ENCODE measurements at places on chromosomes 7 and 10.

DNA sequence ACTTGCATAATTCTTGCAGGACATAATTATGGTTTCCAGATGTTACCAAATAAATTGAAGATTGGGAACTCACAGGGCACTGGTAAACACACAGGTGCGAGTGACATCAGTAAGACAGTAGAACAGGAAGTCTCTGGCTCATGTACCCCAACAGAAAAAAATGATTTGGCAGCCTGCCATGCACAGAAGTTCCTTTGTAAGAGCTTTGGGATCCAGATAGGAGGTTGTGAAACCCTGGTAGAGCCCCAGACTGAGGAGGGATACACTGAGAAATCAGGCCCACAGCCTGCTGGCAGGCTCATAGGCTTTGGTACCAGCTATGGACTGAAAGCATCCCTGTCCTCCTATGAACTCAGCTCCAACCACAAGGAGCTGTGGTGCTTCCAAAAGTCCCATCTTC, 118.0 kb downstream of the COBL start:
- peaks cover 4% of the 10 kb centered on the region for H3K36me3 ChIP-seq
- H3K27ac ChIP-seq = no peak overlapping the region
- no peak overlapping the region for H3K4me3 ChIP-seq
- no peak for DNase-seq
- no peaks in the 10 kb centered on the region for H3K4me1 ChIP-seq

GRCh38 chr7:114048386-114049235, 129.8 kb upstream of the PPP1R3A start:
- no peaks in the 10 kb centered on the region for H3K27me3 ChIP-seq
- no peak for DNase-seq
- H3K4me3 ChIP-seq = no peak overlapping the region
- H3K4me1 ChIP-seq = no peaks in the 10 kb centered on the region
- H3K27ac ChIP-seq = no peak overlapping the region

DNA sequence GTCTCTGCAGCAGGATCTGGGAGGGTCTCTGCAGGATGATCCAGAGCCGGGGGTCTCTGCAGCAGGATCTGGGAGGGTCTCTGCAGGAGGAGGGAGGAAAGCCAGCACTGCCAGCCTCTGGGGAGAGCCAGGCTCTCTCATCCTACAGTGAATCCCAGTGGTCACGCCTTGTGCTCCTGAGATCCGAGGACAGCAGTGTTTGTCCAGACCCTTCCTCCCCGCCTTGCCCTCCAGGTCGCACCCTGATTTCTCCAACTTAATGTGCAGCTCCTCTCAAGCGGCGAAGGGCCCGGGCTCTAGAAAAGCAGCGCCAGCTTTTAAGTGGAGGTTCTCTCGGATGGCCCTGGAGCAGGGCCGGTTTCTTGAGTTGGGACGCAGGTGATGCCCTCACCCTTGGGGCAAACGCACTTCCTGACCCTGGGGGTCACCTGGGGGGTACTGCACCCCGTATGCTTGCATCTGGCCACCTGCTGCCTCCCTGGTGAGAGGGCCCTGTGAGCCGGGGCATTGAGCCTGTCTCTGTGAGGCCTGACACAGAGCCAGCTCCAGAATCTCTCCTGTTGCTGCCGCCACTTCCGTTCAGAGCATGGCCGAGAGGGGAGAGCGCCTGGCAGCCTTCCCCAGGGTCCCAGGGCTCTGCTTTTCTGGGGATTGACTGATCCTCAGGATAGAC, 111.6 kb downstream of the ACTR3B start:
- no peaks in the 10 kb centered on the region for H3K27me3 ChIP-seq
- H3K27ac ChIP-seq = no peak overlapping the region
- DNase-seq = no peak
- H3K4me1 ChIP-seq = no peaks in the 10 kb centered on the region
- H3K36me3 ChIP-seq = no peaks in the 10 kb centered on the region
- no peak overlapping the region for H3K4me3 ChIP-seq

DNA sequence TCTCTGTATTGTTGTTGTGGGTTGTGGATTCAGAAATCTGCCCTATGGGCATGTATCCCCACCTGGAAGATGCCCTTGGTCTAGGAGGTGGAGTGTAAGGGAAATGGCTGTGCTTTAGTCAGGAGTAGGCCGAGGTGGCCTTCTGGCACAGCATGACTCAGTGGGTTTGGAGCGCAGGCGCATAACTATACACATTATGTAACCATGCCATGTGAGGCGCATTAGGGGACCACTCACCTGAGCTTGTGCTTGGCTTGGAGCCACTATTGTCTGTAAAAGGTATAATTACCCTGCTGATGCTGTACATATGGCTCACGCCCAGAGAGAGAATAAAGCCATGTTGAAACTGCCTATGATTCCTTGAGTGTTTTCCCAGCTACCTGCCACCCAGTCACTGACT, 20.6 kb upstream of the ADAMTS14 start:
- H3K27ac ChIP-seq = no peak overlapping the region
- DNase-seq = no peak
- no peaks in the 10 kb centered on the region for H3K4me1 ChIP-seq
- H3K36me3 ChIP-seq = no peaks in the 10 kb centered on the region
- no peak overlapping the region for H3K4me3 ChIP-seq
- no peaks in the 10 kb centered on the region for H3K27me3 ChIP-seq

DNA sequence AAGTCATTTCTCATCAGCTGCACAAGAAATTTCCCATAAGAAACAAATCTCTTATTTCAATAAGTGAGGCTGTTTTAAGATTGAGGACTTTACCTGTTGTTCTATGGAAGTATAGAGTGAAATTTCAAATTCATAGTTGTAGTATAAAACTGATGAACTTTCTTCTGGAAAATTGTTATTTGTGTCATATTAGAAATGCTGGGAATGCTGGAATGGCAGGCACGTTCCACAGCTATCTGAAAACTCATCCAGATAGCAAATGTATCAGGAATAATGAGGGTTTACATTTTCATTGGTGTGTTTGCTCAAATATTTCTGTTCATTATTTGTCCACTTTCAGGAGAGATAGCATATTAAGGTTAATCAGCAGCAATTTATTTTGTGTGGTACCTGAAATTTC, 40.8 kb downstream of the CPED1 start:
- peak overlapping the region; percentile 6 for H3K27ac ChIP-seq
- DNase-seq = no peak
- H3K4me1 ChIP-seq = peaks cover 38% of the 10 kb centered on the region
- no peak overlapping the region for H3K4me3 ChIP-seq
- H3K36me3 ChIP-seq = peaks cover 3% of the 10 kb centered on the region
- no peaks in the 10 kb centered on the region for H3K27me3 ChIP-seq

- H3K4me1 ChIP-seq = peaks cover 25% of the 10 kb centered on the region
- peaks cover 23% of the 10 kb centered on the region for H3K36me3 ChIP-seq
- H3K27me3 ChIP-seq = no peaks in the 10 kb centered on the region
- no peak overlapping the region for H3K27ac ChIP-seq
These were observed 2.7 kb downstream of the NHLRC2 start for GRCh38 chr10:113857210-113857609.

GRCh38 chr10:26211781-26212444, 4.7 kb upstream of the GAD2 start:
- H3K4me1 ChIP-seq = peaks cover 14% of the 10 kb centered on the region
- H3K27ac ChIP-seq = no peak overlapping the region
- DNase-seq = no peak
- peaks cover 55% of the 10 kb centered on the region for H3K27me3 ChIP-seq
- no peak overlapping the region for H3K4me3 ChIP-seq
- H3K36me3 ChIP-seq = no peaks in the 10 kb centered on the region

DNA sequence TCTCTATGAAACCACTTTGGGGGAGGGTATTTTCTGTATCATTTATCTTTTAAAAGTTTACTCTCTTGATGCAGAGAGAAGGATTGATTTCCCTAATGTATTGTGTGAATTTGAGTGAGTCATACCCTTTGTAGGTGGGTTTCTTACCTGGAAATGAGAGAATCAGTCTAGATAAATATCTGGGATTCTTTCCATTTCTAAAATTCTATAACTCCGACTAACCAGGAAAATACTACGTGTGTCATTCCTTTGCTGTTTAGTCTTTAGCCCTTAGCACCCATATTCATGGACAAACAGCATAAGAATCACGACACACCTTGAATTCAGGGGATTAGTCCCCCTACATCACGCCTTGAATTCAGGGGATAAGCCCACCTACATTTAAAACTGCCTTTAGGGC, 139.1 kb downstream of the GATA3 start:
- no peak for DNase-seq
- no peak overlapping the region for H3K27ac ChIP-seq
- H3K27me3 ChIP-seq = peaks cover 78% of the 10 kb centered on the region
- H3K4me3 ChIP-seq = no peak overlapping the region

DNA sequence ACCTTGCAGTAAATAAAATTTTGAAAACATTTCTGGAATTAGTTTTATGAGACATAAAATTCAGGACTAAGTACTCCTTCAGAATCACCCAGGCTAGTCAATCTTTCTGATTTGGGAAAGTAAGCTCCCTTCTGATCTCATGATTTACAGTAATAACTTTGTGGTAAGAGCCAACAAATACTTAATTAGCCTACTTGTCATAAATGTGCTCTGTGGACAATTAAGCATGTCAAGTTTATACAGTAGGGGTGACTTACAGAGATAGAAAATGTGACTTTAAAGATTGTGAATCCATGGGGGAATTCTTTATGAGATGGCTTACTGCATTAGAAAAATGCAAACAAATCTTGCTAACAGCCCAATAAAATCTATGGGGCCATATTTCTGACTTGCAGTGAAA, 616.9 kb upstream of the GHITM start:
- no peak overlapping the region for H3K4me3 ChIP-seq
- peaks cover 9% of the 10 kb centered on the region for H3K4me1 ChIP-seq
- no peaks in the 10 kb centered on the region for H3K27me3 ChIP-seq
- no peak for DNase-seq

DNA sequence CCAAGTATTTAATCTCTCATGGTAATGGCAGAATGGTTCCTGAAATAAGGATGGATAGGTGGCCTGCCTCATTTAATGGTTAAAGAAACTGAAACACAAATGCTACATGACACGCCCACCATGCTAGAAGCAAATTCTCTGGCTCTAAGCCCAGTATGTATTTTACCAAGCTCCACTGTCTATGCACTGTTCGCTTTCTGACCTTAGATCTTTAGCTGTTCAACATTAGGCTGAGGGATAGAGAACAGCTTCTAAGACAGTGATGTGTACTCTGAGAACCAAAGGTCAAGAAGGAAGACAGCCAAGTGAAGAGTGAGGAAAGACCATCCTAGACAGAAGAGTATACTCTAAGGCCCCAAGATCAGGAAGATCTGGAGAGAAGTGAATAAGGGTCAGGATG, 26.6 kb downstream of the FAM3C start:
- no peak for DNase-seq
- no peaks in the 10 kb centered on the region for H3K27me3 ChIP-seq
- H3K4me3 ChIP-seq = no peak overlapping the region
- H3K27ac ChIP-seq = no peak overlapping the region

DNA sequence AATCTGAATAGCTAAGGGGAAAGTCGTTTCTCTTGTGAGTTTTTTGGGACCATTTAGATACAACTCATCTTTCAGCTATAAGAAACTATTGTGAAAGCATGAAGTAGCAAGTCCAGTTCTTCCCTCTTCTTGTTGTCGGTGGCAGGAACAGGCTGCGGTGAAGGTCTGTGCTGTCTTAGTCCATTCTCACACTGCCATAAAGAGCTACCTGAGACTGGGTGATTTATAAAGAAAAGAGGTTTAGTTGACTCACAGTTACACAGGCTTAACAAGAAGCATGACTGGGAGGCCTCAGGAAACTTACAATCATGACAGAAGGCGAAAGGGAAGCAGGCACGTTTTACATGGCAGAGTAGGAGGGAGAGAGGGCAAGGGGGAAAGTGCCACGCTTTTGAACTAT, 261.8 kb downstream of the GATA3 start:
- peaks cover 61% of the 10 kb centered on the region for H3K27me3 ChIP-seq
- no peaks in the 10 kb centered on the region for H3K4me1 ChIP-seq
- DNase-seq = no peak
- no peak overlapping the region for H3K27ac ChIP-seq

- no peak overlapping the region for H3K4me3 ChIP-seq
- peaks cover 5% of the 10 kb centered on the region for H3K27me3 ChIP-seq
- peaks cover 2% of the 10 kb centered on the region for H3K4me1 ChIP-seq
- no peak for DNase-seq
- H3K27ac ChIP-seq = no peak overlapping the region
These were observed 43.4 kb downstream of the CDK1 start for GRCh38 chr10:60821656-60822055.

- H3K27ac ChIP-seq = no peak overlapping the region
- H3K36me3 ChIP-seq = no peaks in the 10 kb centered on the region
- DNase-seq = no peak
- H3K4me1 ChIP-seq = no peaks in the 10 kb centered on the region
- H3K4me3 ChIP-seq = no peak overlapping the region
These were observed 1.0 kb upstream of the PTPRE start for GRCh38 chr10:127905848-127906261.

GRCh38 chr7:34090816-34091215, 185.5 kb downstream of the BMPER start:
- H3K36me3 ChIP-seq = no peaks in the 10 kb centered on the region
- H3K4me3 ChIP-seq = no peak overlapping the region
- no peaks in the 10 kb centered on the region for H3K27me3 ChIP-seq
- no peaks in the 10 kb centered on the region for H3K4me1 ChIP-seq
- H3K27ac ChIP-seq = no peak overlapping the region

DNA sequence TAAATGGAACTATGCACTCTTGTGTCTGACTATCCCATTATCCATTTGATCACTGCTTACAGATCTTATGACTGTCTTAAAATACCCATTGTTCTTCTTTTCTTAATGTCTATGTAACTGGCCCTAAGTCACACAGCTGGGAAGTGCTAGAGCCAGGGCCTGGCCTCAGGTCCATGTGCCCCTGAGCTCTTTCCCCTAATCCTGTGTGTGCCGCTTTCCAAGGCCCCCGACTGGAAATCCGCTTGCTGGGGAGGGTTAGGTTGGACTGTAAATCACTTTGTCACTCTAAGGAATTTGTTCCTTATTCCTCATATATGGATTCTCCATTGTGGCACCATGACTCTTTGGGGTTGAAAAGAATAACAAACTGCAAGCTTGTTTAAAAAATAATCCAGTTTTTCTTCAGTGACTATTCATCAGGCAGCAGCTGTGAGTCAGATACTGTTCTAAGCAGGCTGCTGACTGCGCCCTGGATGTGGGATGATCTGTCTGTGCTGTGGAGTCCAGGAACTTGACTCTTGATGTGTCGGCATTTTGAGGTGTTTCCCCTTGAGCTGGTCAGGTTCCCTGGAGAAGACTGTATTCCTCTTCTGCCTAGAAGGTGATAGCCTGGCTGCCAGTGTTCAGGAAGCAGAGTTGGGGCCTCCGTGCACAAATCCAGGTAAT, 236.3 kb downstream of the SDK1 start:
- H3K27ac ChIP-seq = peak overlapping the region; percentile 0
- DNase-seq = no peak
- no peaks in the 10 kb centered on the region for H3K27me3 ChIP-seq
- peaks cover 2% of the 10 kb centered on the region for H3K36me3 ChIP-seq
